Urothelium cell line (cell line): ENCODE measurements at places on chromosomes 4 and X.

- DNase-seq: no peak
Measured at GRCh38 chrX:39893417-39894338, 204.1 kb downstream of the BCOR start.

- DNase-seq: peak; percentile 20
Measured at GRCh38 chr4:133320576-133321170, 171.6 kb downstream of the PCDH10 start.

DNA sequence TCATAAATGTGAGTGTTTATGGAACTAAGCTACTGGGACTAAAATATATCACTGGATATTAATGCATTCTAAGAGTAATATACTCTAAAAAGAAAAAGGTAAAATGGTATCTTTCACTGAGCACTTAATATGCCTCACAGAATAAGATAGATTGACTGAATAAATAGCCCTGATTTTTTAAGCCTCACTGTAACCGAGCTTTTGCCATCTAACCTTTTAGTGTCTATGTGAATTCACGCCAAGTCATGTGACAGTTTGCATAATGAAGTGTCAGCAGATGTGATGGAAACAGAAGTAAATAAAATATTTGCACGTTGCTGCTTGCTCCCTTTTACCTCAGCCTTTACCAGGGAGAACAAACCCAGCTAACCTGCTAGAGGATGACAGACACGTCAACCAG is 119.7 kb upstream of the NWD2 start:
- no peak for DNase-seq

GRCh38 chr4:78863991-78864390 is 75.2 kb downstream of the PAQR3 start:
- no peak for DNase-seq

GRCh38 chrX:139720136-139720535 is 12.2 kb upstream of the MCF2 start:
- peak; percentile 20 for DNase-seq

DNA sequence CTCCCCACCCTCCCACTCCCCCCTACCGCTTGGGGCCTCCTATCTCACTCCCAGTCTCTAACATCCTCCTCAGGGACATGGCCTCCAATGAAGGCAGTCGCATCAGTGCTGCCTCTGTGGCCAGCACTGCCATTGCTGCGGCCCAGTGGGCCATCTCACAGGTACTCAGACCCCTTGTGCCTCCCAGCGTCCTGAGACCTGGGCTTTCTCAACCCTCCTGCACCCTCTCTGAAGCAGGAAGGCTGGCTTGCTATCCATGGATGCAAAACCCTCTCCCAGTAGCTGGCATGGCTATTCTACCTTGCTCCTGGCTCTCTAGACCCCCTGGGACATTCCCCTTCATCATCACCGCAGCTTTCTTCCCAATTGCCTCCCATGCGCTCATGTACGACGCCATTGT is 13.3 kb upstream of the UBA1 start:
- DNase-seq: no peak

DNA sequence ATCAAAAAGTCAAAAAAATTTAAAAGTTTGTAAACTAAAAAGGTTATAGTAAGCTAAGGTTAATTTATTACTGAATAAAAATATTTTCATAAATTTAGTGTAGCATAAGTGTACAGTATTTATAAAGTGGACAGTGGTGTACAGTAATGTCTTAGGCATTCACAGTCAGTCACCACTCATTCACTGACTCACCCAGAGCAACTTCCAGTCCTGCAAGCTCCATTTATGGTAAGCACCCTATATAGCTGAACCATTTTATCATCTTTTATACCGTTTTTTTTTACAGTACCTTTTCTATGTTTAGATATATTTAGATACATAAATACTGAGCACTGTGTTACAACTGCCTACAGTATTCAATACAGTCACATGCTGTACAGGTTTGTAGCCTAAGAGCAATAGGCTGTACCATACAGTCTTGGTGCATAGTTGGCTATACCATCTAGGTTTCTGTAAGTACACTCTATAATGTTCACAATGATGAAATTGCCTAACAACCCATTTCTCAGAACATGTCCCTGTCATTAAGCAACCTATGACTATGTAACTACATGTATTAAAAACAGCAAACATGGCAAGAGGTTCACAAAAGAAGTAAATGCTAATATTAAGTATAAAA is 18.6 kb downstream of the ACSL4 start:
- no peak for DNase-seq
